Stimulated activated CD4-positive, alpha-beta T cell treated with anti-CD3 and anti-CD28 coated beads, Interleukin-1b, Interleukin-23, amount 100 ng/mL, for 1 hour (primary cell): ENCODE measurements at places on chromosomes 12 and 14.

DNA sequence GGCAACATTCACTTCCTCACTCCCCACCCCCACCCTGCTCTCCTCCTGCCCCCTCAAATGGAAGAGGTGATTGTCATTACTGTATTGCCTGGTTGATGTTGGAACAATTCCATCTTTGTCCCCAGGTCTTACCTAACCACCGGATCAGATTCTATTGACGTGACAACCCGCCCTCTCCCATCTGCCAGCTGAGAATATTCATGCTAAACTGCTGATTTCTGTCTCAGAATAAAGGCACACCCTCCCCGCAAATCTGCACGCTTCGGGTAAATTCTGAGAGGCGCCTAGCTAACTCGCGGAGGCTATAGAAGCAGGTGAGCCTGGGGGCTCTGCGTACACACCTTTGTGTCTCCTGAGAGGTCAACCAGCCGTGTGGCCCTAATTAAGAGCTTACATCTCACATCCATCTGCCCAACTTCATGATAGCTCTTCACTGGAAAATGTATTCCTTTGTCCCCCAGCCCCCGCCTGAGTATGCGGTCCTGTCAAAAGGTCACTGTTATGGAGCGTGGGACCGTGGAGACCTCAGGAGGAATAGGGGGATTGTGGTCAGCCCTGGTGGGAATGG lies 1054.3 kb downstream of the VRK1 start:
- DNase-seq: no peak

DNA sequence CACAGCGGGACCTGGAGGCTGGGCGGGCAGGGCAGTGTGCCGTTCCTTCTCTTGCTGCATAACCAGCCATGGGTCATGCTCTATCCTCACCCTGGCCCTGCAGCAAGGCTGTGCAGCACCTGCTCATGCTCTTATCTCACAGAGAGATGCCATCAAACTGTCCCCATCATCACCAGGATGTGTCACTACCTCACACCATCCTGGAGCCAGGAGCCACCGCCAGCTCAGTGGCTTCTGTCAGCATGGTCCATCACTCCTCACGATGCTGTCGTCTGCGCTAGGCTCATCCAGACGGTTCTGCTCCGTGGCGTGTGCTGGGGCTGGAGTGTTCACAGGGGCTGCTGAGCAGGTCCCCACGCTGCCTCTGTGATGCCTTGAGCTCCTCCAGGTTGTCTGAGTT lies 77.2 kb upstream of the DYNC1H1 start:
- no peak for DNase-seq

DNA sequence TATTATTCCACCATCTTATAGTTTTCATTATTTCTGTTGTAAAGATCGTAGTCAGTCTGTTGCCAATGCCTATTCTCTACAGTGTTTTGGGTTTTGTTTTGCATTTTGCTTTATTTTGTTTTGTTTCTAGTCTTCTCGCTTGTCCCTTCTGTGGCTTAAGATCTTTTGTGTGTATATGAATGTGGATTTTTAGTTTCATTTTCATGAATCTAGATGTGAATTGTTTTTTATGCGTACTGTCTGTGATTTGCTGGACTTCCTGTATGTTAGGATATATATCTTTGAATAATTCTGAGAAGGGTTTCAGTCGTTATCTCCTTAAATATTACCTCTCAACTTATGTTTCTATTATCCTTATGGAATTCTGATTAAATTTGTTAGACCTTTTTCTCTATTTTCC lies 13.4 kb downstream of the C12orf42 start:
- no peak for DNase-seq

GRCh38 chr14:67729072-67729885 lies 27.6 kb downstream of the RDH12 start:
- DNase-seq: no peak

DNA sequence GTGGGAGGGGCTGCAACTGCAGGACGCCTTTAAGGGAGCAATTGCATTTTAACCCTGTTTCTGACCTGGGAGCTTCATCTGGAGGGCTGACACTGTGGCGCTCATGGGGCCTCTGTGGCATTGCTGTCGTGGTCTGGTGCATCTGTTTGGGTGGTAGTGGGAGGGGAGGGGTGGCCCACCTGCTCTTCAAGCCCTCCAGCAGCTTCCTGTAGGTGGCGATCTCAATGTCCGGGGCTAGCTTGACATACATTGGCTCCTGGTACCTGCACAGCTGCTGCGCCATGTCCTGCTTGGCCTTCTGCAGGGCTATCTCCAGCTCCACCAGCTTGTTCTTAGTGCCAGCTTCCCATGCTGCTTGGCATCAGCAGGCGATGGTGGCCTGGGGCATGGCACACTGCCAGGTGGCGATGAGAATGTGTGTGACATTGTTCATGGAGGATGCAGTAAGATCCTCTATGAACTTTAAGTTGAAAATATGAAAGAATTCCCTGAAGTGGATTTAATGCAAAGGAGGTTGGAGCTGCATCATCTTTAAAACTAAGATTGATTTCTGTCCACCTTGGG lies 7.7 kb upstream of the KRT82 start:
- no peak for DNase-seq

- DNase-seq: no peak
Observed at GRCh38 chr12:117361347-117361751, at the start of gene NOS1. Gene NOS1 (minus strand): TSS chr12:117361626. CDS start chr12:117331069, 30,557 bp downstream.

DNA sequence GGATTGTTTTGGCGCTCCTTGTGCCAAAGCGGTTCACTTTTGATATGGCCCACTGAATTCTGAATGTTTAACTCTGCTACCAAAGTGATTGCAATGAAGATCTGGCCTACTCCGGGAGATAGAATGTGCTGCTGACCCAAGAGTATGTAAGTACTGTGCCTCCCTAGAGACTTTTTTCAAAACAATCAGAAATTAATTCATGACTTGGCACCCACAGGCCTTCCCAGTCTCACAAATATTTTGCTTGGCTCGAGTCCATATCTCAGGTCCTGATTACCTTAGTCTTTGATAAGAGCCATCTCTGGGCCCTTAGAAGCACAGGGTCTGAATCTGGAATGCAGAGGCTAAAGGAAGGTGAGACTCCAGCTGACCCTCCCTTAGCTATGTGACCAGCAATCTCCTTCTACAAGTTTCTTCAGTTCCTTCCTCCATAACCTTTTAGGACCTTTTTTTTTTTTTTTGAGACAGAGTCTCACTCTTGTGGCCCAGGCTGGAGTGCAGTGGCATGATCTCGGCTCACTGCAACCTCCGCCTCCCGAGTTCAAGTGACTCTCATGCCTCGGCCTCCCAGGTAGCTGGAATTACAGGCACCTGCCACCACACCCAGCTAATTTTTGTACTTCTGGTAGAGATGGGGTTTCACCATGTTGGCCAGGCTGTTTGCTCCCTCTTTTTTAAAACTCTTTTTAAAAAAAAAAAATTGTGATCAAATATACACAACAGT lies 49.5 kb upstream of the METAP2 start:
- no peak for DNase-seq

DNA sequence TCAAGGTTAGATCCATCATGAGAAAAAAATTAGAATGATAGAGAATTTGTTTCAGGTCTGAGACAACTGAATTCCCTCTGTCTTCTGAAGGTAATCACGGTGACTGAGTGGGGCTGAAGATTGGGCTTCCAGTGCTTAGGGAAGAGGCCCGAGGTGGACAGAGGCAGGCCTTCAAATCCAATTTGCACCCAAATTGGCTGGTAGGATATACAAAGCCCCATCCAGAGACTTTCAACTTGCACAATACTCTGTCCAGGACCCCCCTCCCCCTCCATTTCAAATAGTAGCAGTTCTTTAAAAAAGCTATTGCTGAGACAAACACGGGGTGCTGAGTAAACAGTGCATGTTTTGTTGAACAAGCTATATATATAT lies 3.6 kb upstream of the FOXG1 start:
- DNase-seq: no peak

DNA sequence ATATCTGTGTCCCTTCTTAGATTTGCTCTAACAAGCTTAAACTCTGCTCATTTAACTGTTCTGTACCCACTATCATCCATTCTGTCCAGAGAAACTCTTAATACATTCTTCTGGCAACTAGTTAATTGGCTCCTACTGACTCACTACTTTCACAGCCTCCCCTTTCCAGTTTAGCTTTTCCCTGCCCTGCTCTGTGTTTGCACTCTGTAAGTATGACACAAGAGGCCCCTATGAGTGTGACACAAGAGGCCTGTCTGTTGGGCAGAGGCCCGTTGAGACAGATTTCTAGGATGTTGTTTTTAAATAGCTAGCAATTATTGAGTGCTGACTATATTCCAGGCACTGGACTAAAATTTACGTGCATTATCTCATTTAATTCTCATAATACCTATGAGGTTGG lies 246.0 kb upstream of the DAAM1 start:
- DNase-seq: no peak

GRCh38 chr14:50947446-50947845 lies 3.2 kb upstream of the PYGL start:
- no peak for DNase-seq

DNA sequence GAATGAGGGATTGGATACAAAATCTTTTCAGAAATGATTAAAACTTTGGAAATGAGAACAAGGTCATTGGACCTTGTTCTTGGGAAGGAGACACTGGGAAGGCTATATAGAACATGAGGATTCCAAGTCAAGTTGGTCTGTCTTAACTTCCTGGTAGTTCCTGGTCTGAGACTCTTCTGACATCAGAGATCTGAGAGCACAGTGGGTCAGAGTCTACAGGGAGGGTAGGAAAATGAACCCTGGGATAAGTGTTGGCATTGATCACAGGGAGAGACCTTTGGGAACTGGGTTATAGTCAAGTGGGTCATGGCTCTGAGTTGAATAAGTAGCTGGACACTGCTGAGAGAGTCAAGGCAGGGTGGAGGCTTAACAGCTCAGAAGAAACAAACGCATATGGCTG lies 17.3 kb upstream of the KCNA1 start:
- DNase-seq: no peak

DNA sequence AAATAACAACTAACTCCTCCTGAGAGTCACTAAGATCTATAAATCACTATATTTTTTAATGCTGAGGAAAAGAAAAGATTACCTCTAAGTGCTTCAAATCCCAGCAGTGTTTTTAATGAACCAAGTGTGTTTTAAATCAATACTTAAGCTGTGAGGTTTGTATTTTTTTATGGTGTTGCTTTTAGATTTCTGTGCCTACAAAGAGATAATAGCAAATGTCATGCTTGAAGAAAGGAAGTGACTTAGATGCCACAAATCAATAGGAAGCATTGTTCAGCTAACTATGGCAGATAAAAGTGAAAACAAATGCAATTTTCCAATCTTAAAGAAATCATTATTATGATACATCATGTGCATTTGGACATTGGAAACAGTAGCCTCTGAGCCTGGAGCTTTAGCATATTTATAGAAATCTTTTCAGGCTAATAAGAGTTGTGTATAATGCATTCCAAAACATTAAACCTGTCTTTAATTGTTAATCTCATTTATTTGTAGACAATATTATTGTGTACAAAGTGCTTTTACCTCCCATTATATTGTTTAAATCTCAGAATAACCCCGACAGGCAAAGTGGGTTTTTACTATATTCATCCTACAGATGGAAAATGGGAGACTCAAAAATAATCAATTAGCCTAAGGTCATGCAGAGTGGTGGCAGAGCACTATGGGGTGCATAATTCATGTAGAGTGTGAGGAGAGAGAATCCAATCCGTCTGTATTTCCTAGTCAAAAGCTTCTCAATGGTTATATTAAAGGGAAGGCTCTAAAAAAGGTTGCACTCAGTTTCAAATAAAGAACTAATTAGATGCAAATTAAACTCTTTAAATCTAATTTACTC lies 486.2 kb downstream of the NAV3 start:
- DNase-seq: no peak
